NCI-H1436 treated with DMSO at 0.1 percent for 48 hours (cell line): ENCODE measurements at places on chromosomes 3 and 15.

GRCh38 chr3:129599607-129600006 is 6.9 kb downstream of the PLXND1 start:
- DNase-seq: no peak

GRCh38 chr15:46576646-46577395 is 942.0 kb downstream of the SQOR start:
- no peak for DNase-seq

DNA sequence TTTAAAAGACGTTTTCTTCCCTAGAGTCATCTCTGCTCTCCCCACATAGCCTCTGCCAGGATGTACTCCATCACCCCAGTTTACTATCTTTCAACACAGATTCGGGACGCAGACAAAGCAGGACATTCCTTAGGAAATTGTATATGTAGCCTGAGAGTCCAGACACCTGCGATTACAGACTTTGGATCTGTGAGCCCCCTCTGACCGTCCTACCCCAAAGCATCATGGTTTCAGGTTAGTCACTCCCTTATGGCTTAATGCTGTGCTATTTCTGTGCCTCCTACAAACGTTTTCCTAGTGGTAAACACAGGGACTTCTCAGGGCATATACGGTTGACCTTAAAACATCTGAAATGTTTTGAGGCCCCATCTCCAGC is 234.0 kb upstream of the BHLHE40 start:
- no peak for DNase-seq

- no peak for DNase-seq
Measured at GRCh38 chr3:169545606-169546005, 117.9 kb downstream of the MECOM start.

- DNase-seq: no peak
Measured at GRCh38 chr3:15391007-15391406, 36.3 kb downstream of the METTL6 start.
